ENCODE measurements at places on chromosomes 11 and 22.
A peak's percentile ranks its signal among the peaks of the same experiment; 100 is the strongest.

DNA sequence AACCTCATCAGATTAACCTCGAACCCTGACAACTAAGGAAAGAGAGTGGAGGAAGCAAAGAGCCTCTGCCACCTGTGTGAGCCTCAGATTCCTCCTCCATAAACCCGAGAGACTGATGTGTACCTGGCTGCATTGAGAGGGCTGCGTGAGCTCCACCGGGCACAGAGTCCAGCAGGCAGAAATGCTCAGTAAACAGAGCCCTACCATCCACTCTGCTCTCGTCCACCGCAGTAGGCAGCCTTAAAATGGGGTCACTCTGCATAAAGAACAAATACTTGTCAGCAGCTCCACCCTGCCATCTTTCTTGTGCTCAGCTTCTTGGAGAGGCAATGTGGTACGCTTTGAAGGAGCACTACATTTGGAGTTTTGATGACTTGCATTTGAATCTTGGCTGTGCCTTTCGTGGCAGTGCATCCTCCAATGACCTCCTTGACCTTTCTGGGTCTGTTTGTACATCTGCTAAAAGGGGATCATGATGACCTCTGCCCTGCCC, 43.0 kb upstream of the CD5 start:
- no peak for DNase-seq

DNA sequence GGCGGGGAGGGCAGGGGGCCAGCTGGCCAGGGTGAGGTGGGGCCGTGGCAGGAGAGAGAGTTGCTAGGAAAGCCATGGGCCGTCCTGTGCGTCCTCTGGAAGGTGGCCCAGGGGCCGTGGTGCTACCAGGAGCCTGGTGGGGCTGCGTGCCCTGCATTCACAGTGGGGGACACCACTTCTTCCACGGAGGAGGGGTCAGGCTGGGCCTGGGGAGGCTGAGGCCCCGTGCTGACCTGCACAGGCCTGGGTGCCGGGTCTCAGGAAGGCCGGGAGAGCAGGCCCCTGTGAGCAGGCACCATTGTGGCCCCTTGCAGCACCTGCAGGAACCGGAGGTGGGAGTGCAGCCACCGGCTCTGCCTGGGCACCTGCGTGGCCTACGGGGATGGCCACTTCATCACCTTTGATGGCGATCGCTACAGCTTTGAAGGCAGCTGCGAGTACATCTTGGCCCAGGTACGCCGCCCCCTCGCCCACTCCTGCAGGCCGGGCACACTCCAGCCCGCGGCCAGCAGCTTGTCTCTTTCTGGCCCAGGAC, 12.0 kb downstream of the MUC5B start:
- DNase-seq: no peak

- DNase-seq: no peak
Measured at GRCh38 chr11:100294748-100295147, 392.3 kb upstream of the ARHGAP42 start.

DNA sequence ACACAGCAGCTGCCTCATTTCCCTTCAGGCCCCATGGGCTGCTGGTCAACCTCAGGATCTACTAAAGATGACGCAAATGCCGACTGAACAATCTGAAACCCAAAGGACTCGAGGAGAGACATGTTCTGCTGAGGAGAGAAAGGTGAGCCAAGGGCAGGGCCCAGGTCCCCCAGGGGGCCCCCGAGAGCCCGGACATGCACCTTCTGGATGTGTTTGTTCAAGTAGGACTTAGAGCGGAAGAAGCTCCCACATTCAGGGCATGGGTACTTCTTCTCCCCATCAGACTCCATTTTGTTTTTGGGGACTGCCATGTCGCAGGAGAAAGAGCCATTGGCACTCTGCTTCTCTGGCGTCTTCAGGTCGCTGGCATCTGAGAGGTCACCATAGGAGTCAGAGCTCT, 19.3 kb downstream of the PATZ1 start:
- no peak for DNase-seq

- DNase-seq: no peak
Measured at GRCh38 chr11:131299598-131300438, 70.6 kb upstream of the NTM start.

- DNase-seq: no peak
Measured at GRCh38 chr22:22838148-22838786, 49.3 kb upstream of the IGLL5 start.

DNA sequence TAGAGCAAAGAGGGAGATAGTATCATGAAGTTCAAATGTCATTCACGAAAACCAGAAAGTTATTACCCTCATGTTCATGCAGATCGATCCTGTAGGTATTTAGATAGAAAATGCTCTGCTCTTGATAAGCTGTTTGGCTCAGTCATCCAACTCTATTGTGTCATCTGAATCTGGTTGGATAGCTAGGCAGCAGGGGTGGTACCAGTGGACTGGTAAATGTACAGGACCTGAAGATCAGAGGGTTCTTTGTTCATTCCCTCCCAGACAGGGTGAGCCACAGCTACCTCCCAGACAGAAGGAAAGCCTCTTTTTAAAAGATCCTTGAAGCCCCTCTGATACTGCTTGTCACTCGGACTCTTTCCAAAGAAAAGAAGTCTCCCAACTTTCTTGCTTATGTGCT, 29.8 kb upstream of the DRD2 start:
- no peak for DNase-seq

GRCh38 chr22:30573594-30574094, 821 bp downstream of the GAL3ST1 start:
- DNase-seq: no peak

DNA sequence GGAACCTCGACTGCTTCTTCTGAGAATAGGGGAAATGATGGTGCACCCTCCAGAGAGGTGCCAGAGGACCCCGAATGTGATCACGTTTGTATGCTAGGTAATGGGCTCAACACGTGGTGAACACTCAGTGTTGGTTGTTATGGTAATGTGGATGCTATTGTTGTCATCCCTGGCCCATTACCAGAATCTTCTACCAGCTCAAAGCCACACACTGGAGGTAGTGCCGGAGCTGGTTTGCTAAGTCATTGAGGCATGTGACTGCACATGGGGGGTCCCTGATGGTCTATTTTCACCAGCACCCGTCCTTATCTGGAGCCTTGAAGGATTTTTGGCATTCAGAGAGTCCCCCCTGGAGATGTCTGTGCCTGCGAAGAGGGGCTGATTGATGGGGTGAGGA, 119.1 kb upstream of the CD82 start:
- DNase-seq: no peak

DNA sequence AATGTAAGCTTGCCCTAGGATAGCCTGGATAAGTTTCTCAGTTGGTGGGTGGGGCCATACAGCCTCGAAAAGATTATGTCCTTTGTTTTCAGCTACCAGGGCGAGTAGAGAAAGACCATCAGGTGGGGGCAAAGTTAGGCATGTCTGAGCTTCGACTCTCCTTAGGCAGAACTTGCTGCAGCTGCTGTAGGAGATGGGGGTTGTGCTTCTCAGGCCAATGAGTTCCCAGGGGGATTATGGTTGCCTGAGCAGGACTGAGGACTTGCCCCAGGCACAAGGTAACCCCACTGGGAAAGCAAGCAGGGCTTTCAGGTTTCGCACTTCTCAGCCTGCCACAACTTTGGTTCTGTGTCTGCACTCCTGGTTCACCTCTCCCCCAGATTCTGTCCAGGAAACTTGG, 173.4 kb upstream of the SESN3 start:
- DNase-seq: no peak

GRCh38 chr11:93054881-93055280, 85.4 kb downstream of the MTNR1B start:
- DNase-seq: no peak

DNA sequence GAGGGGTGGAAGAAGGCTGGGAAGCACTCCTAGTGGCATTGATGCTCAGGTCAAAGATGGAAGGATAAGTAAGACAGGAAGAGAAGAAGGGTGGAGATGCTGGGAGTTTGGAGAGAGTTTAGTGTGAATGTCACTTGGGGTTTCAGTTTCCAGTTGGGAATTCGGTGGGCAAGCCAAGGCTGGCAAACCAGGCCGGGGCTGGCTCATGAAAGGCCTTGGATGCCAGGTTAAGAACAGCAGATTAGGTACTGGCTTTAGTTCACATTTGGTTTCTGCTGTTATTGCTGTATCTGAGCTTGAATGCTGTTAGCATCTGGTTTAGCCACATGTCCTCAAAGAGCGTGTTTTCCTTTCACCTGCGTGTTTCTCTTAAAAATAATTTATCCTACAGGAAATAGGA, 69.6 kb downstream of the BLID start:
- DNase-seq: no peak

- no peak for DNase-seq
Measured at GRCh38 chr22:24593836-24594568, 1.1 kb upstream of the LRRC75B start.

- no peak for DNase-seq
Measured at GRCh38 chr11:103659206-103659618, 377.2 kb upstream of the DDI1 start.

GRCh38 chr11:118057251-118058145, 19.4 kb upstream of the TMPRSS4 start:
- no peak for DNase-seq

DNA sequence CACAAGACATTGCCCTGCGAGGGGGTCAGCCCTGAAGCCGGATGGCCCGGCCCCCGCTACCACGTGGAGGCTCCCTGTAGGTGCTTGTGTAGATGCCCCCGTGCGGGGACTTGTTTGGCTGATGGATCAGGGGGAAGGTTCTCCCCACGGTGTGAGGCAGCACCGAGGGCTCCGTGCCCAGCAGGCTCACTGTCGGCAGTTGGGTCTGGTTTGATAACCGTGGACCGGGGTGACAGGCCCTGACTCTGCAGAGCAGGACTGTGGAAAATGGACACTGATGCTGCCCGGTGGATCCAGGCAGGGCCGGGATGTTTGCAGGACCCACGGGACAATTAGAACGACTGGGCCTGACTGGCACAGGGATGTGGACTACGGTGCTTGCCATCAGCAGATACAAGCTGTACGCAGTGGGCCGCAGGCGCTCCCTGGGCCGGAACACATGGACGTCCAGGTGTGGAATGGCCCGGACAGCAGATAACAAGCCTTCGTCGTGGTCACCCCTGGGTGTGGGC, 19.0 kb downstream of the KCNQ1 start:
- no peak for DNase-seq

DNA sequence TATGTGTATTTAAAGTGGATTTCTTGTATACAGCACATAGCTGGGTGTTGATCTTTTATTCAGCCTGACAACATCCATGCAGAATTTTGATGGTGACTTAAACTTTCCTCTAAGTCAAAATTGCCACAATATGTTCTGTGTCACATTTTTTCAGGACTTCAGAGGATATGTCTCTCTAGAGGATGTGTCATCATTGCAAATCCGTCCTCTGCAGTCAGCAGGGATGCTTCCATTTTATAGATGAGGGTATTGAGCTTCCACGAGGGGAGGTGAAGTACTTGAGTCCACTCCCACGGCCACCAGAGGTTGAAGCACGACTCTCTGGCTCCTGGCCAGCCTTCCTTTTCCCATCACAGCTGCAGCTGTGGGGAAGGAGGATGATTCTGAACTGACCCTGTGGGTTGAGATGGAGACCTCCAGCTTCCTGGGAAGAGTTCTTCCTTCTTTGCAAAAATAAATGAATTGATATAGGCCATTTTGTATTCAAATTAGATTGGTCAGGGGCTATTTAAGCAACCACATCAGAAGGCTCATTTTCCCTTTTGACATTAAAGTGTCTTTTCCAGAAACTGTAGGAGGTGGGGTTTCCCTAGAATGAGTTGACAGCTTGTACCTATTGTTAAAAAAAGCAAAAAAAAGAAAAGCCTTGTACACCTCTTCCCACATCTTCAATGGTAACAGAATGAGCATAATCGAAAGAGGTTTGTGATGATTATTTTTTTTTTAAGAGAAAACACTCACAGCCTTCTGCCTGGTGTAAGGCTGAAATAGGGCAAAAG, 55.2 kb upstream of the MYEOV start:
- no peak for DNase-seq

DNA sequence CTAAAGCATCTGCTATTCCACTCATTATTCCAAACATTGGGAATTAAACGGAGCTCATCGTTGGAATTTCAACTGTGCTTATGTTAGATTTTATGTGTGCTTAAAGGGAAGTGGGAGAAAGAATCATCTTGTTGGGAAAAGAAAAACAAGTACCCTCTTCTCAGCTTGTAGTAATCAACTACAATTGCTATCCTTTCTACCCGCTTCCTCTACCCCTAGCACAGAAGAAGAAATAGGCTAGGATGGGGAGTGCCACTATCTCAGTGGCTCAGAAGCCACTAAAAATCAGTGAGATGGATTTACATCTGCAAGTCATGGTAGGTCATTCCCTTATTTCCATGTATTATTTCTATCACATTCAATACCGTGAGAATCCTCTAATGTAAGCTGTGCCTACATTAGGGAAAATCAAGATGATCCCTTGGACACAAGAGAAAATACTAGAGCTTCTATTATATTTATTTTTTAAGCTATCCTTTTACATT, 97.9 kb upstream of the CD44 start:
- no peak for DNase-seq

DNA sequence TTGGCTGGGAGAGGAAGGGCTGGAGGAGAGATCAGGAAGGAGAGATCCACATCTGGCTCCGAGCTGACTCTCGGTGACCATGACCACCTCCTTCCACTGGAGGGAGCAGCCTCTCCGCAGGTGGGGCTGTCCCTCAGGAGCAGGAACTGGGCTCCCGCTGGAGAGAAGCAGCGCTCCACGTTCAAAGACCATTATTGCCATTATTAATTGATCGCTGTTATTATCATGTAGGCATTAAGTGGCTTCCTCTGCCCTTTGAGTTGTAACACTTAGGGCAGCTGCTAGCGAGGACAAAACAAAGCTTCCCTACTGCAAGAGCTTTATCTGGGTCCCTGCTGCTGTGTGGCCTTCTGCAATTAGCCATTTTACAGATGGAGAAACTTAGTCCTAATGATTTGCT, 251.9 kb downstream of the ST3GAL4 start:
- DNase-seq: peak; percentile 61

DNA sequence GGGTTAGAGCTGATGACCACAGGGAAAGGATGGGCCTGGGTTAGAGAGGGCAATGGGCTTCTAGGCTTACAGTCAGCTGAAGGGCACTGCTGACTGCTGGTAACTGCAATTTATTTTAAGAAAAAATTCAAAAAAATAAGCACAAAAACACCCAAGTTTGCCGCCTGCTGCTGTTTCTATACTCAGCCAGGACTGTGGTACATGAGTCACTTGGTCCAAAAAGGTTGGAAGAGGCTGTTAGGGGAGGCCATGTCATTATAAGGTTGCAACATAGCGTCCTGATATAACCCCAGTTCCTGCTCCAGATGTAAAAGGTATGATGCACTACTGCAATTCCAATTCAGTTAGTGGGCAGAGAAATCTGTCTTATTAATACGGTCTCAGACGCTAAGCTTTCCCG, 98.9 kb downstream of the ETS1 start:
- peak; percentile 52 for DNase-seq

DNA sequence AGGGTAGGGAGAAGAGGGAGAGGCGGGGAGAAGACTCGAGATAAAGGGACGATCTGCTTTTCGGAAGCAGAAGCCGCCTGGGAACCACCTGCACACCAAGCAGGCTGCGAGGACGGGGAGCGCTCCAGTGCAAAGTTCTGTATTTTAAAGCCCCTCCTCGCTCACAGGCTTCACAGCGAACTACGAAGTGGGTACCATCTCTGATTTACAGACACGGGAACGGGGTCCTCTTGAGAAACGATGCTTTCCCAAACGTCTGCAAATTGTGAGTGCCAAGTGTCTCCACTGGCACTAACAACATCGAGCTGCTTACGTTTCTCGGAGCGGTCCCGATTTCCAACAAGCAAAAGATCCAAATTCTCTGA, 700 bp upstream of the STX3 start:
- peak; percentile 46 for DNase-seq

- no peak for DNase-seq
Measured at GRCh38 chr22:40323681-40324171, 22.6 kb upstream of the ADSL start.
